ENCODE measurements at places on chromosomes 12 and 14. TPM values are rescaled to one million over a fixed set of nuclear protein-coding genes. Genes with fewer than 3 reads are reported as not detected.

The SYNJ2BP gene
- 24.2 TPM for total RNA-seq

GRCh38 chr12:68406134-68406576 is 74.0 kb upstream of the MDM1 start:
- DNase-seq: peak; percentile 32

- DNase-seq: peak; percentile 17
These were observed 46.5 kb upstream of the SAV1 start for GRCh38 chr14:50714450-50715073.

The EMP1 gene
- 273 TPM for total RNA-seq

GRCh38 chr12:20426191-20426590 is 57.9 kb downstream of the PDE3A start:
- no peak for DNase-seq

GRCh38 chr14:101010293-101010692 is 106.8 kb upstream of the RTL1 start:
- DNase-seq: no peak

The P2RX2 gene
- total RNA-seq: not detected
